ENCODE measurements at places on chromosomes 3 and 15. TPM values are rescaled to one million over a fixed set of nuclear protein-coding genes. Genes with fewer than 3 reads are reported as not detected.

DNA sequence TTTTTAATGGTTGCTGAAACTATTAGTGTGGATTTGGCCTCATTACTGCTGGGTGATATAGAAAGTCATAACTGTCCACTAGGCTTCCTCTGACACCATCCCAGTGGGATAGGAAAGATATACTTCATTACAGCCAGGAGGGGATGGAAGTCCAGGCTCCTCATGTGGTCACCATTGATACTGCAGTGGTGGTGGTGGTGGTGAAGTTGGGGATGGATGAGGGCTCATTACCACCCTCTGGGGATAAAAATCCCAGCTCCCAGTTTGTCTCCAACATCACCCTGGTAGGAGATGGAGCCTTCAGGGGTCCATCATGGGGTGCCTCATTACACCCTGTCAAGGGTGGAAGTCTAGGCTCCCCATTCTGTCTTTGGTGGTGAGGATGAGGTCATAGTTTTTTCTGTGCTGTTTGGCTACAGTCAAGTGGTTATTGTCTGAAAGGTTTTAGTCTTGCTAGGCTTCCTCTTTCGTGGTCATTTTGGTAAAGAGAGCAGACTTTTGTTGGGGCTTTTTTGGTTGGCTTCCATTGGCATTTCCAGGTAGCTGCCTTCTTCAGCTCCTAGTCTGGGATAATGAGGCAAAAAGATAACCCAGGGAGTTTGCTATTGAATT lies 30.1 kb upstream of the FILIP1L start:
- no peak for DNase-seq

DNA sequence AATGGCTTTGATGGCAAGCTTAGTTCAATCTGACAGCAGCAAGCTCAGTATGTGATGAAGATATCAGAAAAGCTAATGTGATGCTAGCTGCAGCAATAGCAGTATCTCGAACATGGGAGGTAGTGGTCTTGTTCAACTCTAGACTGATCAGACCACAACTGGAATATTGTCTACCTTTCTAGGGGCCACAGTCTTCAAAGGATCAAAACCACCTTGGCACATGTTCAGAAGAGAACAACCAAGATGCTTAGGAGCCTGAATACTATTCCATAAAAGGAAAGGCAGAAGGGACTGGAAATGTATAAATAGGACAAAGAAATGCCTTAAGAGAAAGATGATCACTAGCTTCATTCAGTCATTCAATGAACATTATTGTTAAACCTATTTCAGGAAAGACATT lies 2.3 kb downstream of the C3orf70 start:
- no peak for DNase-seq

GRCh38 chr3:23004971-23005370 lies 198.2 kb upstream of the UBE2E2 start:
- no peak for DNase-seq

- no peak for DNase-seq
Observed at GRCh38 chr3:145864336-145864735, 296.6 kb downstream of the PLOD2 start.

- DNase-seq = no peak
Observed at GRCh38 chr15:45855907-45856579, 221.2 kb downstream of the SQOR start.

- no peak for DNase-seq
Observed at GRCh38 chr3:54665016-54665600, 262.8 kb downstream of the LRTM1 start.

- no peak for DNase-seq
Observed at GRCh38 chr3:14863333-14864100, 44.8 kb downstream of the FGD5 start.

- no peak for DNase-seq
Observed at GRCh38 chr3:187808527-187808895, 63.2 kb upstream of the BCL6 start.

GRCh38 chr15:47720555-47720954 lies 3.2 kb downstream of the SEMA6D start:
- no peak for DNase-seq

DNA sequence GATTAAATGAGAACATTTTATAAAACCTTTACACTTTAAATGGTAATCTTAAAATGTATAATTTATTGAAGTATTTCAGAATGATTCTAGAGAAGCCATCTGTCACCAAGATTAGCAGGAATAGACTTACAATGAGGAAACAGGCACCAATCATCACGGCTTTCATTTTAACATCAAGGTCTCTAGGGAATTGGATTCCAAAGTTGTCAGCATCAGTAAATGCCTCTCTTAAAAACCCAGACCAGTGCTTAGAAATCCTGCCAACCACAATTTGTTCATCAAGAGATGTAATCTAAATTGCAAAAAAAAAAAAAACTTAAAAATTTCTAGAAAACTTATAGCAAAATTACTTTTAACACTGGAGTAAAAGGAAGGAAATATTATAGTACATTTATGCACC lies 20.3 kb downstream of the PLSCR2 start:
- no peak for DNase-seq

DNA sequence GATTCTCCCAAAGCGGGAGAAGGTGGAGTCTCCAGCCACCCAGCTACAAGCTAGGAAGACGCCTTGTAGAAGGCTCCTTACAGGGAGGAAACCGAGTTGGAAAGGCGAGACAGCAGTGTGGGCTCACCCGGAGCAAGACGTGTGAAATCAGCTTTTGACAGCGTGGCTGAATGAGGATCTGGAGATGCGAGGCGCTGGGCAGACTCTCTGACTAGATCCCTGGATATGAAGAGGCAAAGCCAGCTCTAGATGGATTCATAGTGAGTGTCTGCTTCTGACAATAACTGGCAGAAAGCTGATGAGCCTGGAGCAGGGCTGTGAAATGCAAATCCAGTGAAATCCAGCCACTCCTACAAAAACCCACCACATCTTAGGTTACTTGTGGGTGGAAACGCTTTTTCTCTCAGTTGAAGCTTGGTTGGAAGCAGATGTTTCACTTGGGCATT lies 41.0 kb downstream of the GOLGA6A start:
- DNase-seq = no peak

GRCh38 chr15:31774045-31774444 lies 256.3 kb upstream of the CHRNA7 start:
- DNase-seq = no peak

DNA sequence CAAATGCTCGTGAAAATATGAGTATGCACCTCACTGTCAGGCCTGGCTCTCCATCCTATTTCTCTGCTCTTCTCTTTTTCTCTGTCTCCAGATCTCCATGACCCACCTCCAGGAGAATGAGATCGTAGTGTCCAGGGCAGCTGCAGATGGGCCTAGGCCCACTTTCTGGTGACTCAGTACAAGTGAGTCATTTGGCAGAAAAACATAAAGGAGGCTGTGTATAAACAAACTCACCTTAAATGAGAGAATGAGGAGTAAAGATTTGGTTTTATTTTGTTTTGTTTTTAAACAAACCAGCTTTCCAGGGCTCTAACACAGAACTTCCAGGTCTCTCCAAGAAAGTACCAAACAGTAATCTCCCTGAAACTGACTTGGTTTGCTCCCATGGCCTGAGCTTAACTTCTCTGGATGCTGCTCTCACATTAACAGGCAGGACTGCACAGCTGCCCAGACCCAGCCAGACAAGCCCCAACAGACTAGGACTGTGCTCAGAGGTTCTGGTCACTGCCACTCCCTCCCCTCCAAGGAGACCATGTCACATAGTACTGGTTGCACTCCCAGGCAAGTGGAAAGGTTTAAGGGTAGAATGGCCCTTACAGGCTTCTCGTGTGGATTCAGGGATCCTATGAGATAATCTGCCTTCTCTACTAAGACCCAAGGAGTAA lies 1.5 kb upstream of the HEG1 start:
- no peak for DNase-seq

DNA sequence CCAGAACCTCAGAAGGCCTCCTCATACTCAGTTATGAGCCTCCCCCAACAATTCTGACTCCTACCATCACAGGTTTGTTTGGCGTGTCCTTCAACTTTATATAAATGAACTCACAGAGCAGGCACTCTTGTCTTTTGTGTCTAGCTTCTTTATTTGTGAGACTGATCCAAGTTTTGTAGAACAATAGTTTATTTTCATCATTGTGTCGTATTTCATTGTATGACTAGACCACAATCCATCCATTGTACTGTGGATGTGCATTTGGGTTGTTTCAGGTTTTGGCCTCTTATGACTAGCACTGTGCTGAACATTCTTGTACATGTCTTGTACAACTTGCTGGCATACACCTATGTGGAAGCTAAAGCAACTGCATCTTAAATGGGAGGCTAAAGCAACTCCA lies 292.8 kb upstream of the LYSMD4 start:
- no peak for DNase-seq

GRCh38 chr15:82803793-82804574 lies 1.9 kb downstream of the FSD2 start:
- DNase-seq = no peak

DNA sequence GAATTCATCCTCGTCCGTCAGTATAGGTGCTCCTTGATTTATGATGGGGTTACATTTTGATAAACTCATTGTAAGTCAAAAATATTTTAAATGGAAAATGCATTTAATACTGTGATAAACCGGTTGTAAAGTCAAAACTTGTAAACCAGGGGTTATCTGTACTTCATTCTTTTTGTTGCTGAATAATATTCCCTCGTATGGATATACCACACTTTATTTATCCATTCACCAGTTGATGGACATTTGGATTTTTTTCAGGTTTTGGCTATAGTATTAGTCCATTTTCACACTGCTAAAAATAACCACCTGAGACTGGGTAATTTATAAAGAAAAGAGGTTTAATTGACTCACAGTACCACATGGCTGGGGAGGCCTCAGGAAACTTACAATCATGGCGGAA lies 47.7 kb downstream of the NFKBIZ start:
- no peak for DNase-seq

PLSCR2 gene
- not detected for total RNA-seq

THSD4 gene
- total RNA-seq = 0.08 TPM

CFAP100 gene
- total RNA-seq = not detected

SLC35G2 gene
- total RNA-seq = 0.80 TPM

MITF gene
- not detected for total RNA-seq
